A549 treated with GW870086 at 1 μM for 4 hours (cell line): ENCODE measurements at places on chromosomes 4 and X. TPM values are rescaled to one million over a fixed set of nuclear protein-coding genes. Genes with fewer than 3 reads are reported as not detected.

Gene PROM1
- 0.13 to 0.47 TPM (median 0.18 TPM) in 5 replicates for total RNA-seq

Gene TMPRSS11B
- total RNA-seq: not detected in 5 replicates

Gene TBC1D9
- total RNA-seq: 4.7 to 7.3 TPM (median 6.7 TPM) in 5 replicates

Gene MAGEA11
- 0.07 TPM in 1 of 5 replicates, not detected in the others for total RNA-seq

Gene GYG2
- total RNA-seq: 3.7 to 4.9 TPM (median 4.6 TPM) in 5 replicates

Gene TLL1
- total RNA-seq: 0.14 to 0.51 TPM (median 0.21 TPM) in 5 replicates

Gene GRIPAP1
- total RNA-seq: 15.9 to 20.9 TPM (median 20.1 TPM) in 5 replicates

Gene ITIH6
- total RNA-seq: 0.02 TPM in 1 of 5 replicates, not detected in the others

Gene SULT1E1
- total RNA-seq: not detected in 5 replicates

Gene GPR173
- total RNA-seq: not detected in 5 replicates

Gene MAGEA2
- total RNA-seq: 0.16 to 0.24 TPM in 2 of 5 replicates, not detected in the others

Gene KCNE5
- 0.09 to 0.22 TPM (median 0.11 TPM) in 3 of 5 replicates, not detected in the others for total RNA-seq

Gene KIF4A
- 26.0 to 31.5 TPM (median 27.0 TPM) in 5 replicates for total RNA-seq

Gene DNAJB14
- total RNA-seq: 13.0 to 20.6 TPM (median 18.0 TPM) in 5 replicates

Gene TNIP3
- 0.16 to 0.50 TPM (median 0.45 TPM) in 4 of 5 replicates, not detected in the other for total RNA-seq

Gene SHROOM4
- total RNA-seq: not detected in 5 replicates

Gene ZCCHC18
- 0.08 to 0.17 TPM (median 0.09 TPM) in 3 of 5 replicates, not detected in the others for total RNA-seq

Gene REPS2
- total RNA-seq: 0.57 to 1.0 TPM (median 0.73 TPM) in 5 replicates

Gene KLHL4
- total RNA-seq: 5.6 to 7.4 TPM (median 7.0 TPM) in 5 replicates

Gene PAGE2B
- total RNA-seq: not detected in 5 replicates

Gene RGN
- total RNA-seq: 0.09 TPM in 1 of 5 replicates, not detected in the others

Gene LRCH2
- total RNA-seq: 0.02 to 0.05 TPM (median 0.03 TPM) in 4 of 5 replicates, not detected in the other

Gene GPC4
- 0.03 to 0.05 TPM in 2 of 5 replicates, not detected in the others for total RNA-seq

Gene OCIAD1
- 127 to 167 TPM (median 130 TPM) in 5 replicates for total RNA-seq

Gene FAM241A
- total RNA-seq: 0.54 to 0.91 TPM (median 0.90 TPM) in 5 replicates

Gene PDZD4
- total RNA-seq: 2.2 to 4.1 TPM (median 3.4 TPM) in 5 replicates

Gene SH3RF1
- 8.5 to 11.4 TPM (median 10.4 TPM) in 5 replicates for total RNA-seq

Gene HMX1
- total RNA-seq: 0.09 to 0.43 TPM (median 0.18 TPM) in 4 of 5 replicates, not detected in the other

Gene MAGEC1
- 0.06 to 0.09 TPM in 2 of 5 replicates, not detected in the others for total RNA-seq

Gene UNC5C
- total RNA-seq: not detected in 5 replicates

Gene USP17L27
- not detected in 5 replicates for total RNA-seq

Gene CLDN34
- not detected in 5 replicates for total RNA-seq

Gene KLKB1
- not detected in 5 replicates for total RNA-seq

Gene PCDH19
- 0.02 to 0.03 TPM (median 0.02 TPM) in 5 replicates for total RNA-seq

Gene SMR3A
- not detected in 5 replicates for total RNA-seq

Gene DHRSX
- 40.8 to 46.7 TPM (median 43.4 TPM) in 5 replicates for total RNA-seq

Gene CHRDL1
- total RNA-seq: not detected in 5 replicates

Gene CRMP1
- total RNA-seq: 3.4 to 4.4 TPM (median 3.9 TPM) in 5 replicates

Gene MID1
- 24.8 to 43.0 TPM (median 39.0 TPM) in 5 replicates for total RNA-seq

Gene DDX60
- 1.2 to 3.2 TPM (median 2.6 TPM) in 5 replicates for total RNA-seq

Gene TMEM31
- not detected in 5 replicates for total RNA-seq

Gene ZIC3
- total RNA-seq: not detected in 5 replicates
